SHP77 (cell line): ENCODE measurements at places on chromosomes 16 and 17.
A peak's percentile ranks its signal among the peaks of the same experiment; 100 is the strongest.

DNA sequence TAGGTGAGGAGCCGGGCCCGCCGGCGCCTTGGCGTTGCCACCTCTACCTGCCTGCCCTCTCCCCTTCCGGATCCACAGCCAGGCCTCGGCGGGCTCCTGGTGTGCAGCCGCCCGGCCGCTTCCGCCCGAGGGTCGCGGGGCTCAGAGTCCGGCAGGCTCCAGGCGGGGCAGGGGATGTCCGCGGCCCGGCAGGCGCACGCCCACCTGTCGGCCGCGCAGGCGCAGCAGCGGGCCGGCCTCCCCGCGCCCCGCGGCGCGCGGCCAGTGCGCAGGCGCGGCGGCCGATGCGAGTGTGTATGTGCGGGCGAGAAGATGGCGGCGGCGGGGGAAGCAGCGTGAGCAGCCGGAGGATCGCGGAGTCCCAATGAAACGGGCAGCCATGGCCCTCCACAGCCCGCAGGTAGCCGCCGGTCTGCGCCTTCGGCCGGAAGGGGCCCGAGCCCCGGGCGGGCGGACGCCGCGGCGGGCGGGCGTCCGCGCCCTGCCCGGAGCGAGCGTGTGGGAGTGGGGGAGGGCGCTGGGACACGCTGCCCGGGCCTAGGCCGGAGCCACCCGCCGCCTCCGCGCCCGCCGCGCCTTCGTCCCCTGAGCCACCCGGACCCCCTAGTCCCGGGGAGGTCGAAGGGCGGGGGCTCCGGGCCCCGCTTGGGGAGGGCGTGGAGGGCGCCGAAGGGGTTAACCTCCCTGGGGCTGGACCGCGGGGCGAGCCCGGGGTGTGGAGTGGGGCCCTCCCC is at the start of gene USP10:
Gene USP10 (plus strand): TSS at position 289 of the 734 bp plus-strand sequence. CDS start 91 bp downstream, at position 380.
- peak; percentile 82 for DNase-seq

GRCh38 chr16:4648917-4649316 is 24.3 kb downstream of the MGRN1 start:
- DNase-seq: no peak

DNA sequence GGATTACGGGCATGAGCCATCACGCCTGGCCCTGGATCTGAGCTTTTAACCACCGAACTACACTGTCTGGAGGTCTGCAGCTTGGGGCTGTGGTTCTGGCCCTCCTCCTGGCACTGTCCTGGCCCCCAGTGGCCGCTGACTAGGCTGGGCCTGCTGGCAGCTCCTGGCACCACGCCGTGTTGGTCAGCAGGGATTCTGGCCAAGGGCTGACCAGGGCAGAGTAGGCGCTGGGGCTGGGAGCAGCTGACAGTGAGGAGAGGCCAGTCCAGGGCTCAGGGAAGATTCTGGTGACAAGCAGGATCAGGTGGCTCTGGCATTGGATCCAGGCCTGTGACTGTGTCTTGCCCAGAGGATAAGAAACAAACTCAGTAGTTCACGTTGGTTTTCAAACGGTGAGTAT is 14.6 kb downstream of the EEF2K start:
- DNase-seq: no peak

DNA sequence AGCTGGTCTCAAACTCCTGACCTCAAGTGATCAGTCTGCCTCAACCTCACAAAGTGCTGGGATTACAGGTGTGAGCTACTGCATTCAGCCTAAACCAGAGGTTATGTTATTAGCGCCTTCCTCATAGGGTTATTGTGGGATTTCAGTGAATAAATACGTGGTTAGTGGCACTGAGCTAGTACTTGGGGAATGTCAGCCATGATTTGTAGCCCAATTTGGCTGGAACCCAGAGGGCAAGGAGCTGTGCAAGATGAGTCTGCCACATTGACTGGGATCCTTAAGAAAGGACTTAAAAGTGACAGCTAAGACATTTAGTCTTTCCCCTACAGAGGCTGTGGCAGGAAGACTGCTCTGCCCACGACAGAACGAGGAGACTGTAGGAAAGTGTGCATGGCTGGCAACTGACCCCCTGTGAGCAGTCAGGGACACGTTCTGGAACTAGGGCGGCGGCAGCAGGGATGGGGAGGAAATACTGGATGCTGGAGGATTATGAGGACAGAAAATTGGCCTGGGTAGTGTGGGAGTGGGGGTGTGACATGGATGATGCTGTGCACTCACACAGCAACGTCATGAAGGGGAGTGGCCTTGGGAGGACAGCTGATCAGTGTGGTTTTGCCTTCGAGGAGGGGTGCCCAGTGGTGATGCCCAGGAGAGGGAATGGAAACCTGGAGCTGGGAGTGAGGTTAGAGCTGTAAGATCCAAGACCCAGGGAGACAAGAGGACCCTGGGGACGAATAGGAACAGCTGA is 14.6 kb downstream of the ATP5PD start:
- peak; percentile 88 for DNase-seq

DNA sequence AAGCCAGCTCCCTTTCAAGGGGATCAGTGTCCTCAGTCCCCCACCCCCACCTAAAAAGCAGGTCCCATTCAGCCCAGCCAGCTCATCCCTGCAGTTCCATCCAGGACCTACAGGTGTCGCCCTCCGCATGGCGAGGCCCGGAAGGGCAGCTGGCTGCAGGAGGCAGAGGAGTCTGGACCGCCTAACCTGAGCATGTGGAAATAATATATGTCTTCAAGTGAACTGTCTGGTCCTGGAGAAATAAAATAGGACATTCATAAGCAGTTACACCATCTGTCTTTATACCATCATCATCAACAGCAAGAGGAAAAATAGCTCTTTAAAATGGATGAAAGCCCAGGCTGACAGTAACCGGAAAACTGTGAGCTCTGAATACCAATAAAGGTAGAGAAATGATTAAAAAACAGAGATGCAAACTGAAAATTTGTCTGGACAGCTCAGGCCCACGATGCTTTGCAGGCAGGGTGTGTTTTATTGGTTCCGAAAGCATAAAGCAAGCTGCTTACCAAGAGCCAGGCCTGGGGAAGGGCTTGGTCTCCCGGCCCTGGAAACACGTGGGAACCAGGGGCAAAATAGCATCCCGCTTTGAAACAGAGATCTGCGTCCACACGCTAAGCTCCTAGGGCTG is 215.2 kb downstream of the ZFHX3 start:
- peak; percentile 51 for DNase-seq
